ENCODE measurements at places on chromosomes 1 and 21. TPM values are rescaled to one million over a fixed set of nuclear protein-coding genes. Genes with fewer than 3 reads are reported as not detected.

DNA sequence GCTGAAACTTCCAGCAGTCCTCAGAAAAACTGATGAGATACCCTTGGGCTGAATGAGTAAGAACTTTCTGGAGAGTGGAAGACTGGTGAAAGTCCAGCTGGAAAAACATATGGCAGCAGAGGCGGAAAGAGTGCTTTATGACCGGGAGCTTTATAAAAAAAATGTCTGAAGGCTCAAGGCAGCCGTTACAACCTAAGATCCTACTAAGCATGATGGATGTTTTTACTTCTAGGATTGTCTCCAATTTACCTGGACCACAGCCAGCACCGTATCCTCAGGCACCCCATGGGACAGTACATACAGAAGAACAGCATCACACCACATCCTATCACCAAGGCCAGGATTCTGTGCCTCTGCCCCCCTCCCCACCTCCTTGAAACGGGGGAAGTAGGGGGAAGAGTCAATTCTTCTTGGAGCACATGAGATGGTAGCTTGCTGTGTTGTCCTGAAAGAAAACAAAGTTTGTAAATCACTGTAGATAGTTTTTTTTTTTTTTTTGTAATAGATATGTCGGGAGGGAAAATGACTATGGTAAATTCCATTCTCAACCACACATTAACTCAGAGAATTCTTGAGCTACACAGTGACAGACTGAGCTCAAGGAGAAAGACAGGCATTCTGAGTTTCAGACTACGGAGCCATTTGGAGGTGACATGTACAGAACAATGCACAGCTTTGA lies 11.8 kb upstream of the IRF2BP2 start:
- no peaks in the 10 kb centered on the region for H3K27me3 ChIP-seq
- peaks cover 15% of the 10 kb centered on the region for H3K36me3 ChIP-seq
- H3K4me3 ChIP-seq, result no peak overlapping the region

DNA sequence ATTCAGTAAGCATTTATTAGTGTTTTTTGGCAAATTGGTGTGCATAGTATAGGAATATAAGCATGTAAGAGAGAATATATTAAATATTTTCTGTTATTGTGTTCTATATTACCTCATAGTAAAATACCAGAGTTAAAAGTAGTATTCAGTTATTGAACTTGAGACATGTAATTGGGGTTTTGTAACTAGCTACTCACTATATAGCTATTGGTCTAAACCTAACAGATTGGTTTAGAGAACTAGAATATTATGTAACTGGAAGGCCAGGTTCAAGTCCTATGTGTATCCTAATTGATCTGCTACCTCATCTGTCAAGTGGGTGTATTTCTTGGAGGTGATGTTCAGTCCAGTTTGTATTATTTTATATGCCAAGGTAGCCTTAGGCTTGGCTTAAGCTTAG lies 26.3 kb downstream of the CLIC4 start:
- no peak for DNase-seq
- H3K27ac ChIP-seq, result peak overlapping the region; percentile 88
- peaks cover 5% of the 10 kb centered on the region for H3K36me3 ChIP-seq
- no peaks in the 10 kb centered on the region for H3K27me3 ChIP-seq

DNA sequence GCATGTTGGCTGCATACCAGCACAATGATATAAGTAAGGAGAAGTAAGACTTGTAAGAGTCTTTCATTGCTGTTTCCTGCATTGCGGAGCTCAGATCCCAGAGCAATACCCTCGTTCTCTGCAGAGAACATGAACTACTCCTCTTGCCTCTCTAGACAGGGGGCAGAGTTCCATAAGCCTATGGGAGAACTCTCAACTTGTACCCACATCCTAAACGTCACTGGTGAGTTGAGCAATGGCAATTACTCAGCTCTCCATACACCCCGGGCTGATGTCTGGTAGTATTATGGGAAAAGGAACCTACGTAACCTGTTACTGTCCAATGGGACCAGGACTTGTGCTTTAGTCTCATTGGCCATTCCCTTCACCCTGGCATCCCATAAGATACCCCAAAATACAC lies 27.3 kb upstream of the ZNF496 start:
- peaks cover 10% of the 10 kb centered on the region for H3K4me1 ChIP-seq
- H3K36me3 ChIP-seq, result peaks cover 8% of the 10 kb centered on the region
- H3K27ac ChIP-seq, result no peak overlapping the region
- H3K4me3 ChIP-seq, result no peak overlapping the region
- H3K27me3 ChIP-seq, result no peaks in the 10 kb centered on the region
- DNase-seq, result peak; percentile 92

- no peak for DNase-seq
- H3K27me3 ChIP-seq, result no peaks in the 10 kb centered on the region
- peak overlapping the region; percentile 12 for H3K27ac ChIP-seq
- H3K4me1 ChIP-seq, result peaks cover 76% of the 10 kb centered on the region
- peak overlapping the region; percentile 84 for H3K4me3 ChIP-seq
- peaks cover 63% of the 10 kb centered on the region for H3K36me3 ChIP-seq
Observed at GRCh38 chr1:155011004-155011416, 8.4 kb downstream of the ZBTB7B start.

- no peaks in the 10 kb centered on the region for H3K4me1 ChIP-seq
- H3K27ac ChIP-seq, result no peak overlapping the region
- H3K4me3 ChIP-seq, result no peak overlapping the region
- peak; percentile 37 for DNase-seq
- H3K27me3 ChIP-seq, result peaks cover 84% of the 10 kb centered on the region
Observed at GRCh38 chr1:143611159-143611558, 360.6 kb downstream of the FAM72C start.

GRCh38 chr1:17194615-17195528 lies 10.1 kb upstream of the PADI1 start:
- peaks cover 6% of the 10 kb centered on the region for H3K36me3 ChIP-seq
- H3K27me3 ChIP-seq, result no peaks in the 10 kb centered on the region
- H3K4me1 ChIP-seq, result peaks cover 42% of the 10 kb centered on the region
- H3K4me3 ChIP-seq, result peak overlapping the region; percentile 35

GRCh38 chr1:180811298-180811697 lies 101.4 kb upstream of the KIAA1614 start:
- no peaks in the 10 kb centered on the region for H3K27me3 ChIP-seq
- peaks cover 20% of the 10 kb centered on the region for H3K36me3 ChIP-seq
- no peak for DNase-seq
- H3K4me3 ChIP-seq, result no peak overlapping the region

GRCh38 chr1:231418101-231418740 lies 3.9 kb downstream of the EGLN1 start:
- H3K4me3 ChIP-seq, result peak overlapping the region; percentile 82
- H3K4me1 ChIP-seq, result peaks cover 47% of the 10 kb centered on the region
- H3K36me3 ChIP-seq, result peaks cover 11% of the 10 kb centered on the region
- peak overlapping the region; percentile 73 for H3K27ac ChIP-seq

GRCh38 chr21:17901458-17902079 lies 82.4 kb upstream of the C21orf91 start:
- no peak overlapping the region for H3K27ac ChIP-seq
- DNase-seq, result no peak
- H3K27me3 ChIP-seq, result no peaks in the 10 kb centered on the region
- H3K36me3 ChIP-seq, result no peaks in the 10 kb centered on the region

- peak overlapping the region; percentile 73 for H3K27ac ChIP-seq
- H3K36me3 ChIP-seq, result peaks cover 9% of the 10 kb centered on the region
- peaks cover 13% of the 10 kb centered on the region for H3K4me1 ChIP-seq
- H3K4me3 ChIP-seq, result peak overlapping the region; percentile 35
- DNase-seq, result peak; percentile 95
Observed at GRCh38 chr1:17460219-17460618, 20.7 kb upstream of the RCC2 start.

- no peaks in the 10 kb centered on the region for H3K27me3 ChIP-seq
- DNase-seq, result no peak
- H3K4me3 ChIP-seq, result no peak overlapping the region
- no peaks in the 10 kb centered on the region for H3K36me3 ChIP-seq
- no peak overlapping the region for H3K27ac ChIP-seq
- H3K4me1 ChIP-seq, result no peaks in the 10 kb centered on the region
Observed at GRCh38 chr1:237751090-237751489, 139.6 kb downstream of the ZP4 start.

DNA sequence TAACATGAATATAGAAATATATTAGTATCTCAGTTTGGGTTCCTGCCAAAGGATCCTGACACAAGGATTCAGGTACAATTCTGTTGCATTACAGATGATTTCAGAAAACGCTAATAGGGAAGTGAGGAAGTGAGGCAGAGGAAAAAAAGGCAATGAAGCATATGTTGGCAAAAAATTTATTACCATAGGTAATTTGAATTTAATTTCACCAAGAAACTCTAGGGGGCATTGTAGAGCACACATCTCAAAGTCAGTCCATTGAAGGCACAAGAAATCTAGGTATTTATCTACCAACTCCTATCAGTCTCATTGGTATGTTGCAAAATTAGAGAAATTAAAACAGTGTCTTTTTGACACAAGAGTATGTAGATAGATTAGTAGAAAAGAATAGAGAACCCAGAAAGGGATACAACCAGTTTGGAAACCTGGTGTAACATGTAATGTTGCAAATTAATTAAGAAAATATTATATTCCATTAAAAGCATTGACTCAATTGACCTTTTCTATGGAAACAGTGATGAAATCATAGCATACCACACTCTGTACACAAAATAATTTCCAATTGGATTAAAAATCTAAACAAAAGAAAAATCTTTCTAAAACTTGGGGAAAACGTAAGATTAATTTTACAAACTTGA lies 104.9 kb upstream of the SNX7 start:
- H3K27me3 ChIP-seq, result no peaks in the 10 kb centered on the region
- H3K27ac ChIP-seq, result no peak overlapping the region
- no peak overlapping the region for H3K4me3 ChIP-seq

GRCh38 chr1:17140279-17140678 lies 21.0 kb upstream of the PADI2 start:
- H3K27me3 ChIP-seq, result no peaks in the 10 kb centered on the region
- DNase-seq, result no peak
- no peak overlapping the region for H3K27ac ChIP-seq
- peaks cover 9% of the 10 kb centered on the region for H3K4me1 ChIP-seq
- H3K4me3 ChIP-seq, result no peak overlapping the region

GRCh38 chr1:230142608-230143210 lies 75.7 kb downstream of the GALNT2 start:
- DNase-seq, result no peak
- no peak overlapping the region for H3K4me3 ChIP-seq
- H3K27ac ChIP-seq, result peak overlapping the region; percentile 8
- peaks cover 14% of the 10 kb centered on the region for H3K36me3 ChIP-seq
- no peaks in the 10 kb centered on the region for H3K27me3 ChIP-seq

DNA sequence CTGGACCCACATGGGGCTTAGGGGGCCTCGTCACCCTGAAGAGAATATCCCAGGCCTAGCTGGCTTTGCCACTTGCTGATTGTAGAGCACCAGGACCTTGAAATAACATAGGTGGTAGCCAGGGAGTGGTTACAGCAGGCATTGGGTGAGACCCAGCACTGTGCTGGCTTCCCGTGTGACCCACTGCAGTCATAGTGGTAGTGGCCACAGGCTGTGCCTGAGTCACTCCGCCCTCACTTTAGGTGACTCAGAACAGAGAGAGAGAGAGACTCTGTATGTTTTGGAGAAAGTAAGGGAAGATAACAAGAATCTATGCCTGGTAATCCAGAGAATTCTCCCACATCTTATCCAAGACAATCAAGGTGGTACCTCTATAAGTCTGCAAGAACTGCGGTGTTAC lies 98.7 kb upstream of the LHX8 start:
- DNase-seq, result peak; percentile 63
- H3K27ac ChIP-seq, result no peak overlapping the region
- peaks cover 5% of the 10 kb centered on the region for H3K4me1 ChIP-seq

DNA sequence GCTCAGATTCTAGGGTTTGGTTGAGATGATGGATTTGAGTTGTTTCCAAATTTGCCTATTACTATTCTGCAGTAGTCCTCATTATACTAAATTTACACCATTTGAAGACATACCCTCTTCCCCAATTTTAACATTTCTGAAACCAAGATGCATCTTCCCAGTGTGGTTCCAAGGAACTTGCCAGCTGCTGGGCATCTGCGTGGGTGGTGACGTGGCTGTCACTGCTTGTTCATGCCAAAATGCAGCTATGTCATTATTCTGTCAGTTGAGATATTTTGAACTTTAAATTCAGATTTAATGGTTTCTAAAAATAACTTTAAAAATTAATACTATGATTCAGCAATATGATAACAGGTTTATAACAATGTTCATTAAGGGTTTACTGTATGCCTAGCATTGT lies 1.2 kb downstream of the ZFP69 start:
- no peak overlapping the region for H3K27ac ChIP-seq
- H3K27me3 ChIP-seq, result no peaks in the 10 kb centered on the region
- no peak for DNase-seq
- H3K4me1 ChIP-seq, result peaks cover 6% of the 10 kb centered on the region

DNA sequence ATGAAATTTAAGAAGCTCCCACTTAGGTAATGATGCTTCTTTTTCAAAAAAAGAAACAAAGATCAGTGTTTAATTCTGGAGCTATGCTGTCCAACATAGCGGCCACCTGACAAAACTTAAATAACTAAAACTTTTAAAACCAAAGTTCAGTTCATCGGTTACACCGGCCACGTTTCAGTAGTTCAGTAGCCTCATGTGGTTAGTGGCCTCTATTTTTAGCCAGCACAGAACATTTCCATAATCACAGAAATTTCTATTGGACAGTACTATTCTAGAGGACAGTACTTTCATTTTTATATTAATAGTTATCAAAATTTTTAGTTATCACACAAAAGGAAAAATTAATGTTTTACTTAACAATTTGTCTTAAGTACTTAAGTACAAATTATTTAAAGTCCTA lies 141.0 kb downstream of the USP25 start:
- DNase-seq, result no peak
- no peak overlapping the region for H3K27ac ChIP-seq
- no peaks in the 10 kb centered on the region for H3K27me3 ChIP-seq
- H3K36me3 ChIP-seq, result peaks cover 89% of the 10 kb centered on the region
- no peak overlapping the region for H3K4me3 ChIP-seq

DNA sequence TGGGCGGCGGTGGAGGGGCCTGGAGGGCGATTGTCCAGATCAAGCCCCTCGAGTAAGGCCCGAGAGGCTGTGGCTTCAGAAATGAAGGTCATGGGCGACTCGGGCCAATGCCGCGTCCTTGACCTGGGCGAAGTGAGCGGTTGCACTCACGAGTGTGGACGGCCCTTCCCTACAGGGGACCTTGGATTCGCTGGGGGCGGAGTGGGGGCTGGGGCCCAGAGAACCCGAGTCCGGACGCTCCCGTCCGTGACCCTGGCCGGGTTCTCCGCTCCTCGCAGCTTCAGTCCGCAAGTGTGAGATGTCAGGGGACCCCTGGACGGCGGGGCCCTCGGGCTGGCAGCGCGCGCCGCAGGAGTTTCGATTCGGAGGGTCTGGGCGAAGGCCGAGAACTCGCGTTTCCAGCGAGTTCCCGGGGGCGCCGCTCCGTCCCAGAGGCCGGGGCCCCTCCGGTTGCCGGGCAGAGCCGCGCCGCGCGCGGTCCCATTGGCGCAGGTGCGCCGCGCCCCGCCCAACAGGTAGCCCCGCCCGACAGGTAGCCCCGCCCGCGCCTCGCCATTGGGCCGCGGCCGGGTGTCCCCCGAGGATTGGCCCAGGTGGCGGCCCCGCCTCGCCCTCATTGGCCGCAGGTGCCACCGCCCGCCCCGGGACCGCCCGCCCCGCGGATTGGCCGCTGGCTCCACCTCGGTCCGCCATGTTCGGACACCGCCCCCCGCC lies at the start of gene PRKCZ:
PRKCZ (plus strand) TSS at position 694 of the 714 bp plus-strand sequence. CDS start 220 bp downstream, outside the sequence.
- no peaks in the 10 kb centered on the region for H3K27me3 ChIP-seq
- H3K4me1 ChIP-seq, result peaks cover 11% of the 10 kb centered on the region
- H3K4me3 ChIP-seq, result peak within 1 kb of the TSS; percentile 72
- no peak within 1 kb of the TSS for H3K27ac ChIP-seq
- peaks cover 9% of the 10 kb centered on the region for H3K36me3 ChIP-seq

The TPM3 gene
- total RNA-seq, result 698 TPM

The ZNF436 gene
- total RNA-seq, result 6.5 TPM

The B3GALT5 gene
- not detected for total RNA-seq

The LRRC71 gene
- total RNA-seq, result not detected

The NDUFS2 gene
- 139 TPM for total RNA-seq

The FMN2 gene
- total RNA-seq, result 5.3 TPM

The RAD54L gene
- 5.0 TPM for total RNA-seq

The OR2M3 gene
- not detected for total RNA-seq

Measured in MCF 10A (cell line).